GM03348 (cell line): ENCODE measurements at places on chromosomes 16 and 17.
A peak's percentile ranks its signal among the peaks of the same experiment; 100 is the strongest.

- no peak for DNase-seq
These were observed 47.3 kb upstream of the RBFOX3 start for GRCh38 chr17:79657861-79658810.

- DNase-seq = no peak
These were observed 6.9 kb downstream of the SLC12A4 start for GRCh38 chr16:67961551-67961957.

- DNase-seq = no peak
These were observed 6.5 kb upstream of the BAHCC1 start for GRCh38 chr17:81388612-81389367.

DNA sequence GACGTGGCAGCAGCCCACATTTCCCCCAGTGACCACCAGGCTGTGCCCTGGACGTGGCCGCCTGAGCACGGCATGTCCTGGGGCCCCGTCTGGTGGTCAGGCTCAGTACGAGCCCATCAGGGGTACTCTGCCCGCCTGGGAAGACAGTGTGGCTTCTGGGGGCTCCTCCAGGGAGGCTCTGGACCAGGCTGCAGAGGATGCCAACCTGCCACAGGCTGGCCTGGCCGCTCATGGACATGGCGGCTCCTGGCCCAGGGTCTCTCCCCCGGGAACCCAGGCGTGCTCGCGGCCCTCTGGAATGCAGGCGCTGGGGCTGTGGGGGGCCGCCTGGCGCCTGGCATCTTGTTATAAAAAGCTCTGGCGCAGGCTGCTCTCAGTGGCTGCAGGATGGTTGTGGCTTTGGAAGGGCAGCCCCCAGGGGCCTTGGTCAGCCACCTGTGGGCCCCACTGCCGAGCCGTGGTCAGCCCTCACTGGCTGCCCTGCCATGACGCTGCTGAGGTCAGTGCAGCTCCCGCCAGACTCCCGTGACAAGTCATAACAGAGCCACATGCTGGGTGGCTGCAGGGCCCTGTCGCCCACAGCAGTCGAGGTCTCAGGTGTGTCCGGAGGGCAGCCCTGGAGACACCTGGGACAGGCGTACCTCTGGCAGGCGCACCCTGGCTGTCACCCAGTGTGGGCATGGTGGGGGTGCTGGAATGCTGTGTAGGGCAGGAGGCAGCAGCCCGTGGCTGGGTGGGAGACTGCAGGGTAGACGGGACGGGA is 15.0 kb downstream of the CENPX start:
- no peak for DNase-seq

GRCh38 chr17:78522031-78522809 is 55.0 kb downstream of the DNAH17 start:
- DNase-seq = no peak

DNA sequence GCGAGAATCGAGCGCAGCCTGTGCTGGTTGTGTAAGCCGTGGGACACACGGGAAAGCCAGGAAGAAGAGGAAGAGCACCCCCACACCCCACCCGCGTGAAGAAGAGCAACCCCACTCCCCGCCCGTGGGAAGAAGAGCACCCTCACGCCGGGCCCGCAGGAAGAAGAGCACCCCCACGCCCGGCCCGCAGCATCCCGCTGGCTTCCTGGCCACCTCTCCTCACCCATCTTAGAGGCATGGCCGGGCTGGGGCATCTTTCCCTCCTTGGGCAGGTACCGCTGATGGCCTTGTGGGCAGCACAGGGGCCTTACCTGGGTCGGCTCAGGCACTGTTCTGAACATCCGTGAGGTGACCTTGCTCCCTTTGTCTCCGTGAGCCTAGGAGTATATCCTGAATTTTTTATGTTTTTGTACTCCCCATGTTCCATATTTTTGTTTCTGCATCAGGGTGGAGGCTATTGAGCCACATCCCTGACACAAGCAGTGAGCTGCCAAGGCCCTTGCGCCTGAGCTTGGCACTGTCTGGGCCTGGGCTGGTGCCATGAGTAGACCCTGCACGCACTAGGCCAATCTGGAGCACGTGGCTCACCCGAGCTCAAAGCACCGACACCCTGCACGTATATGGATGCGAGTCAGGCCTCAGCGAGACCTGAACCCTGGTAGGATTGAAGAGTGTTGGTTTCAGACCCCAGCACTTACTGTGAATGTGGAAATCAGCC is 71.4 kb upstream of the KCTD5 start:
- no peak for DNase-seq

DNA sequence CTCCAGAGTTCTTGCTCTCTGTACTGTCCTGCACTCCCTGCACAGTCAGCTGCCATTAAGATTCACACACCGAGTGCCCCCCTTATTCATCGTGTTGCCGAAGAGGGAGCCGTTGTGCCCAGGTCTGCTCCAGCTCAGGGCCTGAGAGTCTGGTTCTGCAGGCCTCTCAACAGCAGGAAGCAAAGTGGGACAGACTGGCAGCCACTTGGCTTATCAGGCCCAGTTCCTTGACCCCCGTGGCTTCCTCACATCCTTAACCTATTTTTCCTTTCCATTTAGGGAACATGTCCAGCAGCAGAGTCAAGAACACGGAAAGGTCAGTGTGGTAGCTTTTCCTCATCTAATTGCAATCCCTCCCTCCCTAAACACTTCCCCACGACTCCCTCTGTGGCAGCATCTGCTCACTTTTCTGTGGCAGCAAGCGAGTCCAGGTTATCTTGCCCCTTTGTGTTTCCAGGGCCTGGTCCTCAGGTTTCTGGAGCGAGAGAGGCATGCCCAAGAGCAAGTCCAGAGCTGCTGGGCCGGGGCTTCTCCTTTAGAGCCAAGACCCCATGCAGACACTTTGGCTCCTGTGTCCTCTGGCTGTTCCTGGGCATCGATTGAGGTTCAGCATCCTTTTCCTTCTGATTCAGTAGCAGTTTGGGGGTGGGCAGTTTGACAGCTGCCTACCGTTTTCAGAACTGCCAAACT is 22.1 kb upstream of the ADAM11 start:
- no peak for DNase-seq

- DNase-seq = no peak
These were observed 171.1 kb downstream of the TANC2 start for GRCh38 chr17:63137163-63137562.

GRCh38 chr17:72588961-72589360 is 468.1 kb downstream of the SOX9 start:
- no peak for DNase-seq

DNA sequence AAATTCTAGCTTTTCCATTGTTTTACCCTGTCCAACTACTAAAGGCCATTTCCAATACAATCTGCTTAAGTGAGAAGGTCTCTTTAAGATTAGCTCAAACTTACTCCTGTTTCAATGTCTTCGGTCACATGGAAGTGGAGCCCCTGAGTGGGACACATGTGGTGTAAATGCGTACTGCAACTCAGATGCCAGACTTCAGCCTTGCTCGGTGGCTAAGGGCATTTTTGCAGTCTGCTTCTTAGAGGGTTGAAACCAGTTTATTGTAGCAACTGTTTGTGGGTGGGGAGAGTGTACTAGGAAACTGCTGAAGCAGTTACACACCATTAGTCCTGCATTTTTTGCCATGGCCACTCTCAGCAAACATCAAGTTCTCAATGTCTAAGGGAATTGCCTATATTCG is 140.6 kb downstream of the PARN start:
- peak; percentile 23 for DNase-seq

GRCh38 chr17:48760411-48760810 is 31.9 kb upstream of the HOXB13 start:
- no peak for DNase-seq

GRCh38 chr17:30586818-30587595 is 109.8 kb downstream of the GOSR1 start:
- DNase-seq = peak; percentile 50

DNA sequence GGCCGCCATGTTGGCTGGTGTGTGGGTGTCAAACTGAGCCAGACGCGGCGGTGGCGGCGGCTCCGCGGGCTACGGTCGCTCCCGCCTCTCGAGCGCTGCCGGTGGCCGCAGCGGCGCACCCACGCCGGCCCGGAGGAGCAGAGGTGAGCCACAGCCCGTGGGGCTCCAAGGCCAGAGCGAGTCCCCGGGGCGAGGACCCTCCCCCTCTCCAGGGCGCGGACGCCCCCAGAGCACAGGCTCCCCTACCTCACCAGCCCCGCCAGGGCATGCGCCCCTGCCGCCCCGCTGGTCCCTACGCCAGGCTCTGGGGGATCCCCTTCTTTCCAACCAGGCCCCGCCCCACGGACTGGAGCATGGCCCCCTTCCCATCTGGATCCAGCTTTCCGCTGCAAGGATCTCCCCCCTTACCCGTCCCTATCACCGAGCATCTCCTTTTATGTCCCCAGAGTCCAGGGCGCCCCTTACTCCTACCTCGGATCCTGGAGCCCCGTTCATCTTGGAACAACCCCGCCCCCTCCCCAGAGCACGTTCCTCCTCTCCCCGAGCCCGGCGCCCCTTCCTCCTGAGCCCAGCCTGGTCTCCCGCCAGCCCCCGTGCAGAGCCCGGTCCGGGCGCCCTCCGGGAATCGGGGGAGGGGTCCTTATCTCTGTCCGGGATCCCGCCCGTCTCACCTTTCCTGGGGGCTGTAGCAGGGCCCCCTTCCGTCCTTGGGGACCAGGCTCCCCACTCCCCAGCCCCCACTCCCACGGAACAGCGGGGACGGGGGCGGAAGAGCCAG is 412 bp downstream of the EPN2 start:
- DNase-seq = peak; percentile 60

- DNase-seq = no peak
These were observed 27.2 kb upstream of the IL17C start for GRCh38 chr16:88610909-88611812.

GRCh38 chr17:77750427-77751043 is 208.0 kb upstream of the TNRC6C start:
- no peak for DNase-seq

DNA sequence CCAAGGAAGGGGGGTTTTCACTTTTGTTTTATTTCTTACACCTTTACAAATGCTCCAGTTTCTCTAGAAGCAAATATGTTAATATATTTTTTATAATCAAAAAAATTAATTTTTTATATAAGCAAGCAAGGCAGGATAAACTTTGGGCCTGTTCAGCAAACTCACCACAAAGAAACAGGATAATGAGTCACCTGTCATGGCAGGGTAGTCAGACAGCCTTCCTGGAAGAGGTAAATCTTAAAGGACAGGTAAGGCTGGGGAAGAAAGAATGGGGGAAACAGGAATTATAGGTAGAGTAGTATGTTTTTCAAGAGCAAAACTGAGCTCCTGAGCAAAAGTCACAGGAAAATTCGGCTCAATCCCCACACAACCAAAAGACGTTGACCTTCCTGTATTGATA is 186.3 kb upstream of the SOX9 start:
- no peak for DNase-seq

- DNase-seq = peak; percentile 56
These were observed 12.0 kb downstream of the RARA start for GRCh38 chr17:40320756-40321523.

- DNase-seq = no peak
These were observed 30.3 kb upstream of the ATF7IP2 start for GRCh38 chr16:10355589-10355988.

- DNase-seq = no peak
These were observed 94.9 kb downstream of the SLC39A11 start for GRCh38 chr17:72997559-72997958.

DNA sequence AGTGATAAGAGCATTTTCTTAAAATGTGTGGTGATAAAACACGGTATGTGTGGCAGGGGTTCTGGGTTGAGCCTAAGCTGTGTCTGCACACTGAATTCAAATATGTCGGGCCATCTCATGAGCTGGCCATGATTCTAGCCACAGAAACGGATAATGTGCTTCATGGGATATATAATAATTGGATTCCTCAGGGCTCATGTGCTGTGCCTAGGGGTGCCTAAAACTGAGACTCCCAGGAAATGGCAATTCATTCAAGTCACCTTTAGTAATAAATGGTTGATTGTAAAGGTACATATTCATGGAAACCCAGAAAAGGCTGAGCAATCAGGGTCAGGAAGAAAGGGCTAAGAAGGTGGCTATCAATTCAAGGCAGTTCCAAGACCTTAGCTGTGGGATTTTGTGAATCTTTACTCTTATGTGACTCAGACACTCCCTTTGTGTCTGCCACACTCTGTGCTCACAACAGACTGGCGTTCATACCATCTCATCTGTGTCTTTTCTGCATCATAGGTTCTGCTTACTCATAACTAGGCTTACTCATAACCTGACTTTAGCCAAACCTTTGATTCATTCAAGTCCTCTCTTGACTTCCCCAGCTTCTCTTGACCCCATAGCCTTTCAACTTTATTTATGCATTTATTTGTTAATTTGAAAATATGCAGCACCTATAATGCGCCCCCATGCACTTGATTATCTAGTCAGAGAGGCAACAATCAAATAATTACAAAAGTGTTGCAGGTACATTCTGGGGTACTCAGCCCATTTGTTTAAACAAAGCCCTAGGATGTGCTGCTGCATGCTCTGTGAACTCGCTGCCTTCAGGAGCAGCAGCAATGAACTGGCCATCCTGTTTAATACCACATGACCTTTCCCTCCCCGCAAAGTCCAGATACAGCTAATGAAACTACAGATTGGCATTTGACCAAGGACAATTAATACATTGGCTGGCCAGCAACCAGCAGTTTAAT is 28.4 kb upstream of the MED13 start:
- peak; percentile 71 for DNase-seq

GRCh38 chr16:17313793-17314547 is 156.8 kb downstream of the XYLT1 start:
- DNase-seq = no peak

DNA sequence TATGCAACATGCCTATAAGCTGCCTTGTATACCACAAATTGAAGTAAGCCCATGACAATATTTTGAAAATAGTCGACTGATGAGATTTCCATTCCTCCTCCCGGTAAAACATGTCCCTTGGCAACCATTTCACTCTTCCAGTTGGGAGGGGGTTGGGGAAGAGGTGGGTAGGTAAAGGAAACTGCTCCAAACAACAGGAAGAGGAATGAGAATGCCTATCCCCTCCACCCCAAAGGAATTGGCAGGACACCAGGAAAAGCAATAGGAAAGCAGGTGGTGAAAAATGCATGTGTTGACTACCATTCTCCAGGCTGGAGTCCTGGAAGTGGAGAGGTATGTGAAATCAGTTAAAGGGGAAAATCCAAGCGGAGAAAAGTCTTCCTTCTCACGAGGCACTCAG is 455.9 kb upstream of the PSMD7 start:
- no peak for DNase-seq

- no peak for DNase-seq
These were observed 4.6 kb downstream of the CD300LB start for GRCh38 chr17:74526681-74527080.

GRCh38 chr16:80931801-80932707 is 74.6 kb downstream of the CMC2 start:
- DNase-seq = peak; percentile 85

- no peak for DNase-seq
These were observed 267.4 kb upstream of the PSMD7 start for GRCh38 chr16:74029115-74029792.

DNA sequence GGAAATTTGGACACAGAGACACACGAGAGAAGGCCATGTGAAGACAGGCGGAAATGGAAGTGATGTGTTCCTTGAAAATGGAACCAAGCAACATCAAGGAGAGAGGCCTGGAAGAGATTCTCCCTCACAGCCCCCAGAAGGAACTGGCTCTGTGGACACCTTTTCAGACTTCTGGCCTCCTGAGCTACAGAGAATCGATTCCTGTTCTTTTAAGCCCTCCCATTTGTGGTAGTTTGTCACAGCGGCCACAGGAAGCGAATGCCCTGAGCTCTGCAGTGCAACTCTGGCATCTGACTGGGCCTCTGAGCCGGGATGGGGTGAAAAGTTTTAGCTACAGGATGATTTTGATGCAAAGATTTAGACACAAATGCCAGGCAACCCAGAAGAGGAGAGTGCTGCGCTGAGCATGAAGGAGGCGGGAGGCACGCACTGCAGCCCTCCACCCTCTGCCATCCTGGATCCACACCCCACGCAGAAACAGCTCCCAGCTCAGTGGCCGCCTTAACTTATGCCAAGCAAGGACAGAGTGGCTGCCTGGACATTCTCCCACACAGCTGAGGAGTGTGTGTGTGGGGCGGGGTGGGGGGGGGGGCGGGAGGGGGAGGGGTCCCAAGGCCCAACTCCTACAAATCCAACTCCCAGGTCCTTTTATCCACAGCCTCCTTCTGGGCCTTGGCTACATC is 2.2 kb downstream of the TIMP2 start:
- DNase-seq = no peak
